ENCODE measurements at places on chromosomes 5 and 9. TPM values are rescaled to one million over a fixed set of nuclear protein-coding genes. Genes with fewer than 3 reads are reported as not detected.

RUSC2 gene
- polyA plus RNA-seq = 23.6 TPM

DMGDH gene
- 1.9 TPM for polyA plus RNA-seq

C5orf52 gene
- not detected for polyA plus RNA-seq

ELAVL2 gene
- 0.07 TPM for polyA plus RNA-seq

LRRC19 gene
- polyA plus RNA-seq = not detected

BRINP1 gene
- 0.63 TPM for polyA plus RNA-seq

SPATA31D1 gene
- polyA plus RNA-seq = not detected

KCNV2 gene
- not detected for polyA plus RNA-seq

IL5 gene
- polyA plus RNA-seq = not detected

NDOR1 gene
- polyA plus RNA-seq = 5.2 TPM

AMBP gene
- 0.11 TPM for polyA plus RNA-seq

ANXA2R gene
- 1.4 TPM for polyA plus RNA-seq

ZBED3 gene
- 5.7 TPM for polyA plus RNA-seq

GABRB2 gene
- 0.02 TPM for polyA plus RNA-seq

GFI1B gene
- 0.16 TPM for polyA plus RNA-seq

GMCL2 gene
- not detected for polyA plus RNA-seq

PCDHB2 gene
- polyA plus RNA-seq = 0.59 TPM

ECM2 gene
- polyA plus RNA-seq = 10.8 TPM

PIP5K1B gene
- polyA plus RNA-seq = 37.8 TPM

SCGB3A2 gene
- 0.34 TPM for polyA plus RNA-seq

SLC25A2 gene
- polyA plus RNA-seq = 0.14 TPM

MZB1 gene
- 0.38 TPM for polyA plus RNA-seq

ANKRD18B gene
- 0.68 TPM for polyA plus RNA-seq

ATOX1 gene
- 135 TPM for polyA plus RNA-seq

HCN1 gene
- polyA plus RNA-seq = 5.1 TPM

FYB1 gene
- polyA plus RNA-seq = 0.66 TPM

LPCAT1 gene
- polyA plus RNA-seq = 15.6 TPM

PCA3 gene
- 0.18 TPM for polyA plus RNA-seq

SLC23A1 gene
- 0.18 TPM for polyA plus RNA-seq

PPIC gene
- 47.3 TPM for polyA plus RNA-seq

STK32A gene
- 0.81 TPM for polyA plus RNA-seq

S1PR3 gene
- 24.9 TPM for polyA plus RNA-seq

HDAC3 gene
- polyA plus RNA-seq = 28.8 TPM

HMCN2 gene
- polyA plus RNA-seq = 6.1 TPM

ACTBL2 gene
- polyA plus RNA-seq = not detected

HSD17B3 gene
- 1.2 TPM for polyA plus RNA-seq

DMRT3 gene
- polyA plus RNA-seq = not detected

KCNMB1 gene
- polyA plus RNA-seq = 1.3 TPM

SLC4A9 gene
- 0.05 TPM for polyA plus RNA-seq

CATSPER3 gene
- polyA plus RNA-seq = 0.48 TPM
